ENCODE measurements at places on chromosomes 6 and 20. TPM values are rescaled to one million over a fixed set of nuclear protein-coding genes. Genes with fewer than 3 reads are reported as not detected.

GRCh38 chr20:3745686-3746173 lies 13.2 kb downstream of the HSPA12B start:
- H3K4me1 ChIP-seq = peaks cover 4% of the 10 kb centered on the region
- H3K27ac ChIP-seq = no peak overlapping the region
- H3K36me3 ChIP-seq = peaks cover 9% of the 10 kb centered on the region

REM1 gene
- total RNA-seq = not detected

DNA sequence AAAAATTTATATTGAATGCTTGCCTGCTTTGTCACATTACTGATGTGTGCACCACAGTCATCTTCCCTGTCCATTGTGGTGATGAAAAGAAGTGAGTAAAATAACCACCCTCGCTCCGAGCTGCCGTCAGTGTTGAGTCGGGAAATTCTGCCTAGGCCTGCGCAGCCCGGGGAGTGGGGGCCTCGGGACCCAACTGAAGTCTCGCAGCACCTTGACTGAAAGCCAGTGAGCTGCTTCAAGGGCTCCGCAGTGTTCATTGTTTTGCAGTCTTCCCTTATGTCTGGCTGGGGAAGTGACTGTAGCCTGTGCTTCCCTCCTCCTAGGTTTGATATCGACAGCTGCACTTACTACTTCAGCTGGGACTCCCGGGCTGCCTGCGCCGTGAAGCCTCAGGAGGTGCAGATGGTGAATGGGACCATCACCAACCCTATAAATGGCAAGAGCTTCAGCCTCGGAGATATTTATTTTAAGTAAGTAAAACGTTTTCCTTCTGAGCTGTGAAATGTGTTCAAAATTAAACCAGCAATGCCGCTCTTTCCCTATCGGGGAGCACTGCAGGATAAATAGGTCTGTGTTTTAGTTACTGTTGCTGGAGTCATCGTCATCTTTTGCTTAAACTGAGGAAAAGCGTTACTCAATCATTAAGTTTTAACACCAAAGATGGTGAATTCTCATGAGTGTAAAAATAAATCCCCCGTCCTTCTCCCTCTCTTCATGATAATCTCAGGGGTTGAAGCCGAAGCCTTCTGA lies 32.7 kb upstream of the SLC22A1 start:
- no peak for DNase-seq
- no peaks in the 10 kb centered on the region for H3K4me1 ChIP-seq
- no peaks in the 10 kb centered on the region for H3K27me3 ChIP-seq
- no peak overlapping the region for H3K4me3 ChIP-seq
- H3K36me3 ChIP-seq = peaks cover 30% of the 10 kb centered on the region

- H3K27me3 ChIP-seq = no peaks in the 10 kb centered on the region
- H3K27ac ChIP-seq = no peak overlapping the region
- peaks cover 7% of the 10 kb centered on the region for H3K36me3 ChIP-seq
- no peaks in the 10 kb centered on the region for H3K4me1 ChIP-seq
Measured at GRCh38 chr6:165585060-165585459, 78.0 kb downstream of the PDE10A start.

KCNK5 gene
- 2.9 TPM for total RNA-seq

DNA sequence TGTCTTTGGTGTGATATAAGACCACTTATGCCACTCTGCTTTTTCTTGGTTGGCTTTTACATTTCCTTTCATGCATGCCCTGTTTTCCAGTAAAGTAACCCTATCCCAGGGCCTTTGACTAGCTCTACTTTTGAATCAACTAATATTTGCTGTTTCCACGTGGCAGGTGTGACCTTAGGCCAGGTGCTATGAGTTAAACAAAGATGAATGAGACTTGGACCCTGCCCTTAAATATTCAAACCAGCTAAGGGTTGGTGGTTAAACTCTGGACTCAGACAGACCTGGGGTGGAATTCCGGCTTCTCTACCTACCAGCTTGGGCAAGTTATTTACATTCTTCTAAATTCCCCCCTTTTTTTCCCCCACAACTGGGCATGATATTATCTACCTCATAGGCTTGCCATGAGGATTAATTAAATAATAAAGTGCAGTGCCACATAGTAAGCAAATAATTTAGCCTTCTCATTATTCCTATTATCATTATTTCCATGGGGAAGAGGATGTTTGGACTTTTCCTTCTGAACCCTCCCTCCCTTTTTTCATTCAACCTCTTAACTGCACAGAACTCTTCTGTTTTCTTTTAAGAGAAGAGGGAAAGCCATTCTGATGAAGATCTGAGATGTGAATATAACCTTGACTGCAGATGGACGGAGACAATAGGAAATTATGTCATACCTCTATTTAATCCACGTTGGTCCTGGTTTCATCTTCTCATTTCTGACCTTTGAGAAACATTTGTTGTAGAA lies 143.6 kb upstream of the TNFAIP3 start:
- no peak overlapping the region for H3K4me3 ChIP-seq
- H3K27ac ChIP-seq = no peak overlapping the region
- no peaks in the 10 kb centered on the region for H3K27me3 ChIP-seq
- no peak for DNase-seq
- peaks cover 10% of the 10 kb centered on the region for H3K4me1 ChIP-seq

DNA sequence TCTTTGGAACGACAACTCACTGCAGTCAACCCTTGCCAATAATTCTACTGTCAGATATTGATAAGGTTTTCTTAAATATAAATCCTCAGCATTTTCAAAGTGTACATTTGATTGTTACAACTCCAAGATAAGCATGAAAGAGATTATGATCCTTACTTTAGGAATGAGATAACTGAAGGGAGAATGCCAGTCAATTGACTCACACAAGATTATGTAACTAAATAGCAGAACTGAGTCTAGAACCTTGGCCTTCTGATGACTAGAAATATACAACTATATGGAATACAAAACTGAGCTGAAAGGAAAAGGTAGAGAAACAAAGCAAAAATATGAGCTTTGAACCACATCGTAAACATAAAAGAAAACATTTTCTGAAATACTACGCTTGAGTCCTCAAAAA lies 26.9 kb upstream of the STXBP5 start:
- no peak for DNase-seq
- no peak overlapping the region for H3K4me3 ChIP-seq
- no peaks in the 10 kb centered on the region for H3K4me1 ChIP-seq
- H3K27ac ChIP-seq = no peak overlapping the region

DNA sequence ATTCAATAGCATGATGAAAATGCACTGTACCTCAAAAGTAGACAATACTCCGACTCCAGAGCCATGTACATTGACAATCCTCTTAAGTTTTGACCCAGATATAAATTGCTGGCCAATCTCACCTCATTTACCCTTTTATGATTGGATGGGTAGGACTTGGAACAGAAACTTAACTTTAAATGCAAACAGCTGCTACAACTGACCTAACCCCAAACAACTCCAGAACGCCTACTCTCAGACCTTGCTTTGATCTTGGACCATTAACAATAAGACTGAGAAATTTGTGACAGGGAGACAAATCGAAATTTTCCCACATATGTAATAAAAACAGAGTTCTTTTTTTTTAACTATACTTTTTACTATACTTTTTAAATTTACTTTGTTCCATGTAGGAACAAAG lies 200.5 kb upstream of the MCHR2 start:
- no peak for DNase-seq
- H3K4me1 ChIP-seq = no peaks in the 10 kb centered on the region
- H3K36me3 ChIP-seq = no peaks in the 10 kb centered on the region
- no peaks in the 10 kb centered on the region for H3K27me3 ChIP-seq
- no peak overlapping the region for H3K27ac ChIP-seq

PRL gene
- total RNA-seq = 0.23 TPM

MYO6 gene
- total RNA-seq = 70.0 TPM

DNA sequence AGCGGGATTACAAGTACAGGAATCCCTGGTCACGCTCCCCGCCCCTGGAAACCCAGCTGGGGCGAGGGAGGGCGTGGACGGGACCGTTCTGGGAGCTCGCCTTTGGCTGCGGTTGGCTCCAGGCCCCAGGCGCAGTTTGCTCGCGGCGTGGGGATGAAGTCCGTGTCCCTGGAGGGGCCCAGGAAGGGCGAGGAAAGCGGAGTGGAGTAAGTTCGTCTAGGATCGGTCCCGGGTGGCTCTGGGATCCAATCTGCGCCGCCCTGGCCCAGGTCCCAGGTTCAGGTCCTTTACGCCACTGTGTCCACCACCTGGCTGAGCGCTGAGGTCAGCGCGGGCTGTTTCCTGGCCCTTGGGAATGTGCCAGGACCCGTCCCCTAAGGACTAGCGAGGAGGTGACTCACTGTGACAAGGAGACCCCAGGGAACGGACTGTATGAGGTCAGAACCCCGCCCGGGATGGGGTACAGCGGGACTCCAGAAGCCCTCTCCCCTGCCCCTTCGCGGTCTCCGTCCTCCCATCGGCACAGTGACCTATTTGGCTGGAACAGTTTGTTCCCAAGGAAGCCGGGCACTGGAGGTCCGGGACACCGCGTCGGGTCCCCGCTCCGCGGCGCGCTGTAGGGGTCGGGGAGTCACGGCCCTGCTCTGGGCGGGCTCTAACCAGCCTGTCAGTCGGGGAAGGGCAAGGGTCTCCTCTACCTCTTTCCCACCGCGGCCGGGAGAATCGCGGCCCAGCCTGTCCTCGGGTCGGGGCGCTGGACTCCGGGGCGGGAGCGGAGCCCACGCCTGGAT lies 724 bp downstream of the CDKN1A start:
- H3K4me1 ChIP-seq = peaks cover 43% of the 10 kb centered on the region
- peak overlapping the region; percentile 89 for H3K4me3 ChIP-seq
- peak overlapping the region; percentile 94 for H3K27ac ChIP-seq
- H3K27me3 ChIP-seq = peaks cover 11% of the 10 kb centered on the region
